ENCODE measurements at places on chromosomes 2 and 18.

DNA sequence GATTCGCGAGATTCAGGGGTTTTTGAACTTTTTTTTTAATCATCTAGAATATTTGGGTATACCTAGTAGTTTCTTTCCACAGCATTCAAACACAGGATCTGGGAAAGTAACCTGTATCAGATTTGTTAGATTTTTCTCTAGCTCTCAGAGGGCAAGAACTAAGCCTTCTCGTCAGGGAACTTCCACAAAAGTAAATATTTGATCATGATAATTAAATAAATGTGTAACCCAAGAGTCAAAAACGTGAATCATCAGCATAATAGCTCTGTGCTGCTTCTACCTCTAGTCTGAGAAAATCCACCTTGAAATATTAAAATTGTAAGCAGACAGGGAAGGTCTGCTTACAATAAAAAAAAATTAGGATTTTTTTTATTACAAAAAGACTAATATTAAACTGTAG, 225.7 kb upstream of the SPOPL start:
- DNase-seq = no peak

- DNase-seq = no peak
Observed at GRCh38 chr2:38421274-38422056, 44.4 kb upstream of the ATL2 start.

DNA sequence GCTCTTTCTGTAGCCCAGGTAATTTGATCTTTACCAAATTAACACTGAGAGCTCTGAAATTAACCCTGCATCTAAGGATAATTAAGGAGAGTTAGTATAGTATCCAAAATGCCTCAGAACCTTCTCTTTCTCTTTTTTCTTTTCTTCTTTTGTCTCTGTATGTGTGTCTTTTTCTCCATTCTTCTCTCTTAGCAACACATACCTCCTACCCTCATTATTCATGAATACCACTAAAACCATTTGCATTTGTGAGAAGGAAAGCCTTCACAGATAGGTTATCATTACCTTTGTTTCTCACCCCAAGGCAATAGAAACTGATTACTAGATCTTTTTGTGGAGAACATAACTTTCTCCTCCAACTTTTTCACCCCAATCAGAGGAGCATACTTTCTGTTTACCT, 376.5 kb upstream of the NXPH2 start:
- DNase-seq = no peak

DNA sequence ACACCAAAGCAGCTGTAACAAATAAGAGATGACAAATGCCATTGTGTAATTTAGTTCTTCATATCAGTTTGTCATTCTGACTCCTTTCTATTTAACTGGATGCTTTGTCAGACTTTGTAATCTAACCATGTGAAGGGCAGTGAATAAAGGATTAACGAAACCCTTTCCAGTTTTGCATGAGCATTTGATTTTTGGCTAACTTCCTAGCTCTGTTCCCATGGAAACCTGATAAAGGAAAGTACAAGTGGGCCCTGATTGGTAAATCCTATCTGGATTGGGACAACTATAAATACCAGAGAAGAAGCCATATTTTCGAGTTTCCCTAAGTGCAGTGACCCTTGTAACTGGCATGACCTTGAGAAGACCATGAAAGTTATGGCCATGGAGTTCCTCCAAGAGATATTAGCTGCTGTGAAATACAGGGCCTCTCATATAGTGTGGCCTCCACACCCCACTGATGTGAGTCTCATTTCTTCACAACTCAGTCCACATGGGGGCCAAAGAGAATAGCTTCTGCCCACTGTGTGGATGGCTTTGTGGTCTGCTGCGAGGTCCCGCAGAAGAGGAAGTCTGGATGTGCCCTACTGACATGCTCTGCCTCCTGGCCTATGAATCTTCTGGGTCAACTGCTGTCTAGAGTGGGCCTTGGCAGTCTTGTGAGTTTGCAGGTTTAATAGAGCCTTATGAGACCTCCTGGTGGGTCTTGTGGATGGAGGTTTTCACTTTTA, 38.2 kb upstream of the CYP1B1 start:
- DNase-seq = no peak

DNA sequence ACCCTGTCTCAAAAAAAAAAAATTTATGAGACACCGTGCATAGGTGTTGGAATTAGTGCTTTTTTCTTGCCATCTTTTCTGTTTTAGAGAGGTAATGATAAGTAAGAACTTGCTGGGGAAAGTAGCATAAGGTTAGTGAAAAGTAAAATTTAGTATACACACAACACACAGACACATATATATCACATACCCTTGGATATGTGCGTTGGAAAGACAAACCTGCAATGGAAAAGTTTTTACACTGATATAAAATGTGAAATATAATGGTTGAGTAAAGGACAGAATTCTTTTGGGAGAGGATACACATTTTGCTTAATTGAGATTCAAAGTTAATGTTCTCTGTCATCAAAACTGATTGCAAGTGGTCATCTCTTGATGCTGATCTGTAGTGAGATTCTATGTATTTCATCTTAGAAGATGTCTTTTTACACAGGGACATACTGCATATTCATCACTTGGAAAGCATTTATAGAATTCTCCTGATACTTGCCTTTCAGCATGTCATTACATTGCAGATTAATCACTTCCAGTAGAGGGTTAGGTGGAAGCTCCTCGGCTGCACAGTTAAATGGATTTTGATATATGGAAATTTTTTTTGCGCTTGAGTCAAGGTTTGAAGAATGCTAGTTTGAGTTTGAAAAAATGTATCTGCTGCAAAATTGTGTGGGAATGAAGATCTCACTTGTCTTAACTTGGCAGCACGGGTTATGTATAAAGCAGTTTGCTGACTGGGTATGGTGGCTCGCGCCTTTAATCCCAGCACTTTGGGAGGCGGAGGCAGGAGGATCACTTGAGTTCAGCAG, 13.5 kb downstream of the PPP1CB start:
- DNase-seq = no peak

- DNase-seq = no peak
Observed at GRCh38 chr18:9707381-9708056, 582 bp upstream of the RAB31 start.

GRCh38 chr2:217090024-217090473, 230.2 kb upstream of the TNP1 start:
- no peak for DNase-seq

GRCh38 chr2:58574873-58575272, 333.7 kb upstream of the FANCL start:
- DNase-seq = no peak

- no peak for DNase-seq
Observed at GRCh38 chr18:8949206-8949605, 153.3 kb upstream of the NDUFV2 start.

DNA sequence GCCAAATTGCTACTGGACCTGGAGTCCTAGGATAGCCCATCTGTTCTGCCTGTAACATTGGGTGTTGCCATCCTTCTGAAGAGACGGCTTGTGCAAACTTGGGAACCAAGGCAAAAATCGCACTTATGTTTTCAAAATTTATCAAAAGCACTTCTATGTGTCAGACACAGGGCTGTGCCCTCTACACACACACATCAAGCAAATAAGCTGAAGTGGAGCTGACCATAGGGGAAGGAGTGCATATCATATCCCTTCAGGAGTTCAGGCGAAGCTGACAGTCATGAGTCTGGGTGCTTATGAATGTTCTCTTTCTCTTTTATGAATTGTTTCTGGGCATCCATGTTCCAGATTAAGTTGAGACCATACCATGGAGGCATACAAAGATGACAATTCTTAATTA, 247.9 kb downstream of the CYRIA start:
- DNase-seq = no peak

DNA sequence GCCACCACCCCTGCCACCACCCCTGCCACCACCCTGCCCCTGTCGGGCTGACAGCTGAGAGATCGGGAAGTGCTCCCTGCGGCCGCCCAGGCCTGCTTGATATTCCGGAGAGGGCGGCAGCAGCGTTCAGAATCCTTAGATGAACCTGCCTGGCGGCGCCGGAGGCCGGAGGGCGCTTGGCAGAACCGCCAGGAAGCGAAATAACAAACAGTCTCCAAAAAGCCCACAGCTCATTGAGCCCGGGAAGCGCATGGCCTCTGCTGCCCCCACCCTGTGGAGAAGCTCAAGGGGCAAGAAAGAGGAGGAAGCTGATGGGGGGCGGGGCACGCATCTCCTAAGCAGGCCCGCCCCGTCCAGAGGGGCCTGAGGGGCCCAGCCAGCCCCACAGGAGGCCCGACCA, 92.2 kb upstream of the MBOAT2 start:
- no peak for DNase-seq

- DNase-seq = no peak
Observed at GRCh38 chr2:64135421-64135820, 8.8 kb downstream of the PELI1 start.

DNA sequence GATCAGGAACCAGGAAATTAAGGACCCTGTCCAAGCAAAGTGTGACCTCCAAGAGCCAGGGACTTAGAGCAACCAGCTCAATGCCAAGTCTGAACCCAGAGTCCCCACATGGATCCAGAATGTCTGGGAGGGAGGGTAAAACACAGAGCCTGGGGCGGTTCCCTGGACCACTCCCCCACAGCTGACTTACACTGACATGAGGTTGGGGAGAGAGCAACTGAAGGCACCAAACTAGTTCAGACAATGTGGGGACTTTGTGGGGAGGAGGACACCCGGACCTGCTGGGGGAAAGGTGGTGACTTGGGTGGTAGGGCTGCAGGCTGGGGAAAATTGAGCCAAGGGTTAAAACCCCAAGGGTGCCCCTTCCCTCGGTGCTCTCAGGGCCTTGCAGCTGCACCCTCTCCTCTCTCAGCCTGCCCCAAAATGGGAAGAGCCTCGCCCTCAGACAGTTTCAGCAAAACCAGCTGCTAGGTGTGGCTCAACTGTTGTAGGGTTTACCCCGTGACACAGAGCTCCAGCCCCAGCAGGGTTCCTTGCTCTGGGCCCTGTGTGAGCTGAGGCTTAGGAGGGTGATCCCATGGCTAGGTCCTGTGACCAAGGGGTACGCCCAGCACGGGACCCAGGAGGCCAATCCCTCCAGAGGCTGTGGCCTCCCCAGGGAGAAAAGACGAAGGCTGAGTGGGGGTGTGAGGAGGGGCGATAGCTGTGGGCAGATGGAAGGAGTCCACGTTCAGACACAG, 28.6 kb downstream of the MARCO start:
- no peak for DNase-seq

- DNase-seq = peak; percentile 55
Observed at GRCh38 chr2:218217360-218218267, 625 bp downstream of the ARPC2 start.

- DNase-seq = peak; percentile 21
Observed at GRCh38 chr18:59996370-59996966, 96.7 kb downstream of the PMAIP1 start.

GRCh38 chr18:63099848-63100629, 219.5 kb downstream of the BCL2 start:
- no peak for DNase-seq

GRCh38 chr2:170467568-170468422, 247.3 kb upstream of the SP5 start:
- no peak for DNase-seq

GRCh38 chr2:166468124-166469024, 25.7 kb downstream of the SCN7A start:
- DNase-seq = no peak

DNA sequence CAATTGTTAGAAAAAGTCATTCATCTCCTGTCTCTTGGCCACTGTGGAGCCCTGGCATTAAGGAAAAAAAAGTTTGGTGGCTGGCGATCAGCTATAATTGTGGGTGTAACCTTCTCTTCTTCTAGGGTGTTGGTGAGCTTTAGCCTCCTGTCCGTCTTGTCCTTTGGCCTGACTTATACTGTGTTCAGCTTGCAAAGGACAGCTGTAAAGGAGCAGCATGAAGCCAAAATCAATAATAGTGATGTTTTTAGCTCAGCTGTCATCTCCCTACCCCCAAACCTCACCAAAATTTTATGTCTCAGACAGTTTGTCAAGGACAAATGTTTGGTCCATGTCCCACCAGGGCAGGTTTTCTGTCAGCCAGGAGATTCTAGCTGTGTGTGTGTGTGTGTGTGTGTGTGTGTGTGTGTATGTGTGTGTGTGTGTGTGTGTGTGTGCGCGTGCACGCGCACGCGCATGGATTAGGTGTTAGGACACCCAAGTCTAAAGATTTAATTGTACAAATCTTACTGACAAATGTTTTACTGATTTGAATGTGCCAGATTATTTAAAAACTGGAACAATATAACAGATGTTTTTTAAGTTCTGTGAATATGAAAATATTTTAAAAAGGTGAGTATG, 109.2 kb downstream of the PTPRM start:
- no peak for DNase-seq

DNA sequence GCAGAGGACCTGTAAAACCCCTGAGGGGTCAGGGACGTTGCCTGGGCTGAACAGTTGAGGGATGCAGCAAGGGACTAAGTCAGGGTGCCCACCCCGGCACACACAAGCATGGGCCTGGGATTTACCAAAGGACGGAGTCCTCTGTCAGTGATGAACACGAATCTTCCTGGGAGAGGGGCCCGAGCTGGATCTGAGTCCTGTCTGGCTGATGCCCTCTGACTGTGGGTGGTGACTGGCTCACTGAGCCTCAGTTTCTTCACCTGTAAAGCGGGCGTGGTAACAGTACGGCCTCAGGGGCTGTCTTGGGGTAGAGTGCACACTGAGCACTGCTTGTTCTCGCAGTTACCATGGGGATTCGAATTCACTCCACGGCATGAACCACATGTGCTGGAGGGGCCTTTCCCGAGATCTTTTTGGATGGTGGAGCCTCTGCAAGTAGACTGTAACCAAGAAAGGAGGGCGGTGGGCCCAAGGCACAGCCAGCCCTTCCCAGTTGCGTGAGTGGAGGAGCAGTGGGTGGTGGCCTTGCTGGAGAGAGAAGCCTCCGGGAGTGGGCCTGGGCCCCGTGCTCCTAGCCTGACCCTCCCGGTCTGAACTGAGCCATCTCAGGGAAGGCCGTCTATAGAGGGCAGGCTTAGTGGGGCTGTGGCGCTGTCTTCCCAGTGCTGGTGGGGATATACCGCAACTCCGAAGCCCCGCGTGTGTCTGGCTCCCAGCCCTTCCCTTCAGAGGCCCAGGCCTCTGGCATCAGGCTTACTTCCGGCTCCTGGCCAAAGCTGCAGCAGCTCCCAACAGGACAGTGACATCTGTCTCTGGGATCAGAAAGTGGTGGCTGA, 130.8 kb upstream of the HS6ST1 start:
- DNase-seq = no peak

DNA sequence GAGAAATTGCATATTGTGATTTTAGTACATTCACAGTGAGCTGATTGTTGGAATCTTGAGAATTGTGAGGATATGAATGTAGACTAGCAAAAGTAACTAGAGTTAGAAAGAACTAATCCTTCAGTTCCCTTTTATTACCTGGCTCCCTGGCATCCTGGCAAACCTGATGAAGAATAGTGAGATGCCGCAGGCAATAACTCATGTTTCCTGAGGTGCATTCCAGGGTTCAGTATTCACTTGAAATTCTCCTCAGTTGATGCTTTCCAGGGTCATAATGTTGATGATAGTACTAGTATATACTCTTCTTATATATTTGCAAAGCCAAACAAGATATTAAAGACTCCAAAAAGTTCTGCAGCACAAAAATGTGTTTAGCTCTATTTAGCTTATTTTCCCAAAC, 432.1 kb upstream of the CELF4 start:
- DNase-seq = no peak

GRCh38 chr2:239763433-239764097, 261.6 kb downstream of the NDUFA10 start:
- no peak for DNase-seq

- no peak for DNase-seq
Observed at GRCh38 chr2:72183016-72183415, 35.4 kb upstream of the CYP26B1 start.

- no peak for DNase-seq
Observed at GRCh38 chr18:79766308-79766707, 31.4 kb upstream of the KCNG2 start.

Measured in MG63 (cell line).